Activated naive CD4-positive, alpha-beta T cell treated with Interleukin-2 at 50 U/mL for 16 hours (primary cell): ENCODE measurements at places on chromosomes 4 and X.

DNA sequence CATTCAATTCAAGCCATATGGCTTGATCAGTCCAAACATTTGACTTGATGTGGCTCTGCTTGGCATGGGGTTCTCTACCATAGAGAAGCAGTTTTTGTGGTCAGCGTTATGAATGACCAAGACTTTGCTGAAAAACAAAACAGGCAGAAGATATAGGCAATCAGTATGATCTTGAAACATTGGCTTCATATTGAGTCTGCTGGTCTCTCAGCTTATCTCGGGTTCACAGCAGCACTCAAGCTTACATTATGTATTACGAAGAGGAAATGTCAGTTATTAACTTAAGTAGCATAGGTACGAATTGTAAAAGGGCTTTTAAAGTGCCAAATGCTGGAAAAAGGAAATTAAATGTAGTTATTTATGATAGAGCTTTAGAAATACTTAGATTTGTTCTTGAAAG, 99.0 kb downstream of the AFF2 start:
- no peak for DNase-seq

DNA sequence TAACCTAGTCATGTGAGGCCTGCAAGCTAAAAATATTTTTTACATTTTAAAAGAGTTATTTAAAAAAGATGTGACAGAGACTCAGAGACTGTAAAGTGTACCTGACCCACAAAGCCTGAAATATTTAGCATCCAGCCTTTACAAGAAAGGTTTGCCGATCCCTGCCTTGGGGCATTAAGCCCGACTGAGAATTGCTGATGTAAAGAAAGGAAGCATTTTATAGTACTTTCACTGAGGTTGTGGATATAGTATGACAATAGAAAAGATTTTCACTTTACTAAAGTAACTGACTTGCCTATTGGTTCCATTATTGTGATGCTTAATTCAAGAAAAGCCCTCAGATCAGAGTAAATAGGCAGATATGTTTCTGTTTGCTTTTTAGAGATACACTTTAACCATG, 17.0 kb downstream of the STK26 start:
- no peak for DNase-seq

DNA sequence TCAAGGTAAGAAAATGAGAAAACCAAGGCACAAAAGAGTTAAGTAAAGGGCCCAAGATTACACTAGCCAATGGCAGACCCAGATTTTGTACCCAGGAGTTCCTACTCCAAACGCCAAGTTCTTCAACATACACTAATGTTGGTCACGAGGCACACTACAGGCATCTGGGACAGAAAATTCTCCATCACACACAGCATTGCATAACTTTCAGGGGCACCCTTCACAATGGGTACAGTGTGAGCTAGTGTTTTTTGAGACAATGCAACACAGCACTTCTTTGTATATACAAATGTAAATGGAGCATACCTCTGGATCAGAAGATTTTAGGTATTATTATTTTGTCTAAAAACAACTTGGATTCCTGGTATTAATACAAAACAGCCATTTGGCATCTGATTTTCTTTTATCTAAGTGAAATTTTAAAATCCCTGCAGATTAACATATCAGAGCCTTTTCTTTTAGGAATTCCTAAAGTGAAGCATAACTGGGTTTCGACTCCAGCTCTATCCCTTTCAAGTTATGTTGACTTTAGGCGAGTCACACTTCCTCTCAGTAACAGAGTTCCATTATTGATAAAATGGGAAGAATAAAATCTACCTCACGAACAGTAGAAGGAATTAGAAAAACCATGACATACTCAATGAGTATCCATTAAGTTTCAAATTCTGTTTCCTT, 41.1 kb downstream of the ADGRA3 start:
- no peak for DNase-seq

DNA sequence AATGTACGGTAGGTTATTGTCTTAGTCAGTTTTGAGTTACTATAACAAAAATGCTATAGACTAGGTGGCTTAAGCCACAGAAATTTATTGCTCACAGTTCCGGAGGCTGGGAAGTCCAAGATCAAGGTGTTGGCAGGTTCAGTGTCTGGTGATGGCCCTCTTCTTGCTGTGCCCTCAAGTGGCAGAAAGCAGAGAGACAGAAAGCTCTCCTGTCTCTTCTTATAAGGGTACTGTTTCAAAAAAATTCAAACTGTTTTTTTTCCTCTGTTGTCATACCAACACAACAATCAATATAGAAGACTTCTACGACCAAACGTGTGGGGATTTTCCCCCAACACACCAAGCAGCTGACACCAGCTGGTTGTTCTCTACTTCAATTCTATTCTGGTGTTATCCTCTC, 53.4 kb downstream of the ADGRG4 start:
- DNase-seq = no peak
